ENCODE measurements at places on chromosomes 5 and 9. TPM values are rescaled to one million over a fixed set of nuclear protein-coding genes. Genes with fewer than 3 reads are reported as not detected.
A peak's percentile ranks its signal among the peaks of the same experiment; 100 is the strongest.

DNA sequence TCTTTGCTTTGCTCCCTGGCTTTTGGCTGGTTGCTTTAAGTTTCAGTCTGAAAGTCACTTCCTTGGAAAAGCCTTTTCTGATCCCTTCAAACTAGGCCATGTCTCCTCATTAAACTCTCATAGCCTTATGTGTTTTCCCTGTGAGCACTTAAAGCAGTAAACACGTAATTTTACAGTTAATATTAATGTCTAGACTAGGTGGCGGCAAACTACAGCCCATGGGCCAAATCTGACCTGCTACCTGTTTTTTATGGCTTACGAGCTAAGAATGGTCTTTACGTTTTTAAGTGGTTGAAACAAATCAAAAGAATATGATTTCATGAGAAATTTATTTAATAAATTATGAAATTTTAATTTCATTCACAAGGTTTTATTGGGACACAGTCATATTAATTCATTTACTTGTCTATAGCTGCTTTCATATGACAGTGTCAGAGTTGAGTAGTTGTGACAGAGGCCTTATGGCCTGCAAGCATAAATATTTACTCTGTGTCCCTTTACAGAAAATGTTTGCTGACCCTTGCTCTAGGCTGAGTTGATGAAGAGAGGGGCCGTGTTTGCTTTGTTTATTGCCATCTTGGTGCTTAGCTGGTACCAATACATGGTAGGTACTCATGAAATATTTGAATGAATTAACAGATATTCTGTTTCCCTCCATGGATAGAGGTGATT, 7.4 kb downstream of the SLC44A1 start:
- H3K4me1 ChIP-seq, result peaks cover 36% of the 10 kb centered on the region
- no peak for DNase-seq

GRCh38 chr9:121782514-121783110, 131.2 kb downstream of the DAB2IP start:
- peaks cover 72% of the 10 kb centered on the region for H3K36me3 ChIP-seq
- DNase-seq, result peak; percentile 4
- no peaks in the 10 kb centered on the region for H3K4me1 ChIP-seq
- H3K4me3 ChIP-seq, result no peak overlapping the region
- H3K27me3 ChIP-seq, result no peaks in the 10 kb centered on the region

DNA sequence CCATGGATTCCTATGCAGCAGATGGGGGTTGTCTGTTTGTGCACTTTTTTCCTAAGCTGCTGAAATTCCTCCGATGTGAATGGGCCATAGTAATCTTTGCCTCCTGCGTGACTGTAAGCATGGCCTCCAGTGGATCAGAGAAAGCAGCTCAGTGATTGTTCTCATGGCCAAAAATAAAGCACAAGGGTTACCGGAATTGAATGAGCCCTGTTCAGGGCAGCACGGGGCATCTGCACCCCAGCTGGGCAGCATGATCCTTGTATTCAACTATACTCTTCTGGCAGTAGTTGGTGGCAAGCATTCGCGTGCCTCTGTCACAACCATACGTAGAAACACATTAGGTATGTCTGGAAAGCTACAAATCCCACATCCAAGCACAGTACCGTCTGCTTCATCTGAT, 193.9 kb downstream of the RORB start:
- DNase-seq, result no peak
- H3K4me1 ChIP-seq, result no peaks in the 10 kb centered on the region
- no peak overlapping the region for H3K4me3 ChIP-seq
- H3K27ac ChIP-seq, result no peak overlapping the region
- H3K36me3 ChIP-seq, result no peaks in the 10 kb centered on the region

SYNPO gene
- total RNA-seq, result 93.3 TPM

PCDHA4 gene
- total RNA-seq, result not detected

- no peak for DNase-seq
- no peak overlapping the region for H3K4me3 ChIP-seq
- H3K27me3 ChIP-seq, result no peaks in the 10 kb centered on the region
- H3K27ac ChIP-seq, result no peak overlapping the region
- H3K4me1 ChIP-seq, result no peaks in the 10 kb centered on the region
These were observed 41.3 kb downstream of the GARNL3 start for GRCh38 chr9:127305838-127306226.

C5orf63 gene
- total RNA-seq, result 1.7 TPM

DNA sequence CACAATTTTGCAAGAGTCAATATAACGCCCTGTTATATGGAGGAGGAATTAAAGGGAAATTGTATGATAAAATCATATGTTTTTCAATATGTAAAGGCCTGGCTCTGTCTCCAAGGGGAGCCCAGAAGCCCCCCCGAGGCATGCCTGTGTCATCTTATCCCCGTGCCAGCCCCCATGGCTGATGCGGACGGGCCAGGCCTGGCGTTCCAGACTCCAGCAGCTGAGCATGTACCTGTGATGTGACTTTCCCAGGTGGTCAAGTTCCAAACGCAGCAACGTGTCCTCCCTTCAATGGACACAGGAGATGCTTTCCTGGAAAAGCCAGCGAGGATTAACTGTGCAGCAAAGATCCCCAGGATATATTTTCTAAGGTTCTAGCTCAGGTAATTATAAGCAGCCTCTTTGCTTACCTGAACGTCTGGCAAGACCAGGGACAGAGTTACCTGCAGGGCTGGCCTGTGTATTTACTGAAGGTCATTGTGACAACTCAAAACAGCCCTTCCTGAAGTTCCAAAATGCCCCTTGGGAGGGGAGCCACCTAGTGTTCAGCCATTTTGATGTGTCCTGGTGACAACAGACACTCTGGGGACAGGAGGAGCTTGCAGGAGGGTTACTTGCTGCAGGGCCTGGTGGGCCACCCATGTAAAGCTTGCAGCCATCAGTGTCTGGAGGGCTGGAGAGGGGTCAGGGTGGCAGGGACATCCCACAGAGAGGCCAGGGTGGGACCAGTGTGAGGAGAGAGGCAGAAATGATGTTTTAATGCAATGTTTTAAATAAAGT, 53.3 kb upstream of the RNU6ATAC start:
- no peak overlapping the region for H3K27ac ChIP-seq
- no peaks in the 10 kb centered on the region for H3K27me3 ChIP-seq
- DNase-seq, result no peak
- no peaks in the 10 kb centered on the region for H3K4me1 ChIP-seq
- no peaks in the 10 kb centered on the region for H3K36me3 ChIP-seq

AK1 gene
- 15.4 TPM for total RNA-seq

- H3K4me3 ChIP-seq, result no peak overlapping the region
- H3K27me3 ChIP-seq, result no peaks in the 10 kb centered on the region
- DNase-seq, result no peak
- no peaks in the 10 kb centered on the region for H3K4me1 ChIP-seq
- no peak overlapping the region for H3K27ac ChIP-seq
These were observed 21.0 kb upstream of the SUSD3 start for GRCh38 chr9:93037476-93037971.
